ENCODE measurements at places on chromosomes 7 and 10.
A peak's percentile ranks its signal among the peaks of the same experiment; 100 is the strongest.

GRCh38 chr10:79496896-79497295 lies 15.4 kb upstream of the EIF5AL1 start:
- DNase-seq: no peak

DNA sequence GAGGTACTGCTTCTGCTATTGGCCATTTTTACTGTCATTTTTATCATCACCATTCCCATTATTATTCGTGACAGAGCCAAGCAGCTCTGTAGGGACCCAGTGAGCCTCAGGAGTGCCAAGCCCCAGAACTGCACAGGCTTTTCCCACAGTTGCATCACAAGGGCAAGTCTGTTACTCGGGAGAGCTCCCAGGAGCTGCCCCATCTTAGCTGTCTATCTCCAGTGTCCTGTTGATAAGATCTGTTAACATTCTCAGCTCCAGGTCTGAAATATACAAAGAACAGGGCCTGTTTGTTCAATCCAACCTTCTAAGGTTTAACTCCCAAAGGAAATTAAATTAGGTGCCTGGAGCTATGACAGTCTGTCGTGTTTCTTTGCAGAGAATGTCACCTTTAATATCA lies 20.2 kb upstream of the TRIM8 start:
- DNase-seq: no peak

GRCh38 chr10:84205049-84205852 lies 10.9 kb downstream of the CDHR1 start:
- DNase-seq: peak; percentile 5

DNA sequence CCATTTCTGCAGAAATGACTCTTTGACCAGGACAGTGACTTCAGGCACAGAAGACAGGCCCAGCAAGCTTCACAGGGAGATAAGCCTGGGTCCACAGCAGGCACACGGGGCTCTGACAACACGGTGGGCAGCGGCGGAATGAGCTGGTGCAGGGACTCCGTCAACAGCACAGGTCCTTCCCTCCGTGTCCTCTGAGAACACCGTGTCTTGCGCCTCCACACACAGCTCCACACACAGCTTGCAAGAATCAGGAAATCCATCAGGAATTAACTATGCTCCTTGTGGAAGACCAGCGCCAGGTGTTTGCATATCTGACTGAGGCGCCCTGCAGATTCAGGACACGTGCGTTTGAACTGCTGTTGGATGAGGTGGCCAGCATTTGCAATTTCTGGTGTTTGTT lies 39.6 kb downstream of the TCERG1L start:
- DNase-seq: no peak

DNA sequence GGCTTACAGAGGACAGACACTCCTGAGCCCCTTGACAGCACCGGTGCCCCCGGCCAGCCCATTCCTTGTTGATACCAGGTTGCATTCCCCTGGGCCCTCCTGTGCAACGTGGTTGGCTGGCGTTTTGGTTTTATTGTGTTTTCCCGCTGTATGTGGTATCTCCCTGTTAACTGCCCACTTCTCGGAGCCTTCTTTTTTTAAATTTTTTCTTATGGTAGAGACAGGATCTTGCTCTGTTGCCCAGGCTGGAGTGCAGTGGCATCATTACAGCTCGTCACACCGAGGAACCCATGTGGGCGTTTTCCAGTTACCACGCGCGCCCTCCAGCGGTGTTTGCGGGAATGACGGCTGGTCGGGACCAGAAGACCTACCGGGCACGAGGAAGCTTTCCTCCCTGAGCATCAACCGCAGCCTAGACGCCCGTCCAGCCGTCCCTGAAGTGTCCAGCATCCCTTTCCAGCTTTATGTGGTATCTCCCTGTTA lies 16.9 kb upstream of the ZFAND2A start:
- DNase-seq: peak; percentile 44

DNA sequence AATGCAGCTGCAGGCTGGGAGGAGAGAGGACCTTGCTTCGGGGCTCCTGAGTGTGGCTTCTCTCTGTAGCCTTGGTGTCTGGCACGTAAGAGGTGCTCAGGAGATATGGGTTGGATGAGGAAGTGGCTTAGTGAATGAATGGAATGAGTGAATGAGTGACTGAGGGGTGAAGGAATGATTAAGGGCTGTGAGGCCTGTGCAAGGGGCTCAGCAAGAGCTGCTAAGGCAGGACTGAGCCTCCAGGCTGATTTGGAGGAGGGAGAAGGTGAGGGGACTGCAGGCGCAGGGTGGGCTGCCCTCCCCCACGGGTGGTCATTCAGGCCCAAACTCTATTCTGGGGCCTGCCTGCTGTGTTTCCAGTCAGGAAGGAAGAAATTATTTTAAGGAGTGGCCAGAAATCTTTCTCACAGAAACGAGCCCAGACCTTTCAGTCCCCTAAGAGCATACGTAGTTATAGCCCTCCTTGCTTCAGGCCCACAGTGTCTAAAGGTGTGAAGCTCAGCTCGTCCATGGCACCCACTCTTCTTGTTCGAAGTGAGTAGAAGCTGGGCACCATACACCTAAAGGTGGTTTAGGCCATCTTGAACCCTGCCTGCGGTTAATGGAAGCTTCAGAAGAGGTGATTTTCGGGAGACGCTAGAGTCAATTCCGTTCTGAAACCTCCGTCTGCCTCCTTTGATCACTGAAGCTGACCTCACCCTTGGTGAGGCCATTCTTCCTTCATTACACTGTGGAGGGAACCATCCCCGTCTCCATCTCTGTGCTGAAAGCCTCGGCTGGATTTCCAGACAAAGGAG lies 49.5 kb upstream of the SAMD8 start:
- DNase-seq: no peak

DNA sequence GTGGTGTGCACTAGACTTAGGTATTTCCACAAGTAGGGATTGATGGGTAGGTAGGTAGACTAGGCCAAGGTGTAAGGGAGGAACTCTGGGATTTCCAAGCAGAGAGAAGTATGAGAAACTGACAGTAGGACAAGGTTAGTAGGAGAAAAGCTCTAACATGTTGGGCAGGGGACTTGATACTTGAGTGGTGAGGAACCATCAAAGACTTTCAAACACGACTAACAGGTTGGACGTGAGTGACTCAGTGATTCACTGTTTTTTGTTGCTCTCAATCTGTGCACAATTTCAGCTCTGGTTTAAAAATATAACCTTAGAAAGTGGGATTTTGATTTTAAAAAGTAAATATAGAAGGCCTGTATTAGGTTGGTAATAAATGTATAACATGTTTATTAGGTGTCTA lies 44.4 kb downstream of the KLHDC10 start:
- no peak for DNase-seq

GRCh38 chr10:84811113-84811512 lies 482.7 kb downstream of the CCSER2 start:
- no peak for DNase-seq

GRCh38 chr7:137147338-137147720 lies 196.2 kb downstream of the PTN start:
- DNase-seq: peak; percentile 27

GRCh38 chr10:114118514-114118913 lies 55.5 kb downstream of the CCDC186 start:
- DNase-seq: no peak

DNA sequence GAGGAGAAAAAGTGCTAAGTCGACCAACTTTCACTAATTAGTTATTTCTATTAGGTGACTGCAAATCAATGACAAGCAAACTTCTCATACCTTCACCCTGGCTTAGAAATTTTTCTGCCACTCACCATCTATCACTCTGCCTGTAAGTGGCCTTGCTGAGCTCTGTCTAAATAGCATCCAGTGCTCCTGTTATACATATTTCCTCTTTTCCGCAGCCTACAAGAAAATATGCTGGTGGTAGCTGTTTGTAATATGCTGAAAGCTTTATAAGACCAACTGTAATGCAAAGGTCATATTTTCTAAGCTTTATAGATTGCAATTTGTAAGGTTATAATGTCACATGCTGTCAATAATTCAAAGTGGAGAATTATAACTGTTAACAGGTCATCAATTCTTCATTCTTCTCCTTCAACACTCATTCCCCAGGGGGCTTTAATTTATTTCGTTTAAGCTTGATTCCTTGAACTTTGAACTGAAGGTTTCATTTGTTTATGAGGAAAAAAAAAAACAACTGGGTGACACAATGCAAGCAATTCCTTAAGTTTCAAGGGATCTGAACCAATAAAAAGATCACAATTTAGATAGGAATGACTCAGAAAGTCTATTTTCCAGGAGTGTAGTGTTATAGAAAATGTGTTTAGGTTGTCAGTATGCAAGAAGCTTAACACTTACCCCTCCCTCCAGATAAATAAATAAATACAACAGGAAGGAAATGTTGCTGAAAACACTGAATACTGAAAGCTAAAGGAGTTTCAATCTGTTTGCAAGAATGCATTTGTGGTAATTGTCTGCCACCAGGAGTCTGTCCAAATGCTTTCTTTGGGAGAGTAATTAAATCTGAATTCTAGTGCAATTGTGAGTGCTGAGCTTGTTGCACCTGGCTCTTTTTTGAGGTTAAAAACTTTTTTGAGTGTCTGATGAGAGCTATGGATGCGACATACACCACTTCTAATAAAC lies 183.7 kb downstream of the SORCS1 start:
- DNase-seq: no peak

DNA sequence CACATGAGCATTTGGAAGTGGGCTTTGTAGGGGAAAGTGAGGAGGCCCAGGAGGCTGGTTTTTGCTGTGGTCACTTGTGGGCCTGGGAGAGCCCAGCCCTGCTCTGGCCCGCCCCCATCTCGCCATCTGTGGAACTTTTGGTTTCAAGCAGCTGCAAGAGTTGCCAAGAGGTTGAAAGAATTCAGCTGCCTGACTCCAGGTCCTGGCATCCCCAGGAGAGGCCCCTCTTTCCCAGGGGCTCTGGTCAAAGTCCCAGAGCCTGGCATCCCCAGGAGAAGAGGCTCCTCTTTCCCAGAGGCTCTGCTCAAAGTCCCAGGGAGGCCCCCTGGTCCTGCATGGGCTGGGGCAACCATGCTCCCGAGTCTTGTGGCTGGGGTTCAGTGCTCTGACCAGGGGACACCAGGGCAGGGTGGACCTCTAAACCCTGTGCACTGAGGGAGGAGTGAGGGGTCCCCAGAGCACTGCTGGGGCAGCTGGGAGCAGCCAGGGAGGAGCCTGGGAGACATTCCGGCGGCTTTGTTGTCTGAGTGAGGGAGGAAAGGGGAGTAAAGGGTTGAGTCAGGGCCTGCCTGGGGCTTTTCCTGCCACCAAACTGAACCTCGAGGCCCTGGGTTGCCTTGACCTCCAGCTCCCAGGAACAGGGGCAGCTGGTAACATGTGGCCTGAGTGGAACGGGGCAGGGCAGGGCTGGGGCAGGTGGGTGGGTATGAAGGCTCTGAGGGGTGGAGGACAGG lies 27.7 kb upstream of the CSGALNACT2 start:
- DNase-seq: no peak

GRCh38 chr7:24779283-24779655 lies 22.0 kb upstream of the GSDME start:
- DNase-seq: no peak

DNA sequence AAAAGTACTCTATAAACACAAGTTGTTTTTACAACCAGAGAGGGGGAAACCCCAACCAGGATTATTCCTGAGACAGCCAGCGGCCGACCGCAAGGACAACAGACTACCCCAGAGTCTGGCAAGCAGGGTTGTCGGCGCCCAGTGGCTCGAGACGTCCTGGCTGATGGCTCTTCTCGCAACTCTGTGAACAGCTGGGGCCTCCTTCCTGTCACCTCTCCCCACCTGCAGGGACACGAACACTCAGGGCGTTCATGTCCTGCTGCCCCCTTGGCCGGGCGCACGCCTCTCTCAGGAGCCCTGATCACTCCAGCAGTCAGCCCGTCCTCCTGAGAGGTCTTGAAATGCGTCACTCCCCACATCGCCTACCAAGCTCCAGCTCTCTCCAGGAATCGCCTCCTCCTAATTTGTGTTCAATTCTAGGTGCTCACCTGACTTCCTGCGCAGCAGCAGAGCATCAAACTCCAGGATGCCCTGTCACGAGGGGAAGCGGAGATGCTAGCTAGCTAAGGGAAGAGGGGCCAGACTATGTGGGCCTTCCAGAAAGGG lies 66.4 kb upstream of the TNRC18 start:
- DNase-seq: peak; percentile 59

DNA sequence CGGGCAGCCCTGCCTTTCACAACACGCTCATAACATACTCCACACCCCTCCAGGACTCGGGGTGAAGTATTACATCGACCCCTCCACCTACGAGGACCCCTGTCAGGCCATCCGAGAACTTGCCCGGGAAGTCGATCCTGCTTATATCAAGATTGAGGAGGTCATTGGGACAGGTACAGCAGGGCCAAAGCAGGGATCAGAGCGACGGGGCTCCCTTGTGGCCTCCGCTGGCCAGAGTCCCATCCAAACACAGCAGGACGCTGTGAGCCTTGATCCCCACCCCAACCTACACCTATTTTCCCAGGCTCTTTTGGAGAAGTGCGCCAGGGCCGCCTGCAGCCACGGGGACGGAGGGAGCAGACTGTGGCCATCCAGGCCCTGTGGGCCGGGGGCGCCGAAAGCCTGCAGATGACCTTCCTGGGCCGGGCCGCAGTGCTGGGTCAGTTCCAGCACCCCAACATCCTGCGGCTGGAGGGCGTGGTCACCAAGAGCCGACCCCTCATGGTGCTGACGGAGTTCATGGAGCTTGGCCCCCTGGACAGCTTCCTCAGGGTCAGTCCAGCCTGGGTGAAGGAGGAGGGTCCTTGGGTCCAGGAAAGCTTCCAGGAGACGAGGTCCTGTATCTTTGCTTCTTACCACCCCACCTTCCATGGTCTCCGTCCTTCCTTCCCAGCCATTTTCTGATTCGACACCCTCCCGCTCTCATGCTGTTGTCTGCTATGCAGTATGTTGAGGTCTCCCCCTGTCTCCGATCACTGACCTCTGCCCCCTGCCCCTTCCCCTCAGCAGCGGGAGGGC lies 13.5 kb downstream of the EPHB6 start:
- DNase-seq: no peak

- DNase-seq: peak; percentile 81
Observed at GRCh38 chr7:137606061-137606674, 240.6 kb downstream of the DGKI start.

DNA sequence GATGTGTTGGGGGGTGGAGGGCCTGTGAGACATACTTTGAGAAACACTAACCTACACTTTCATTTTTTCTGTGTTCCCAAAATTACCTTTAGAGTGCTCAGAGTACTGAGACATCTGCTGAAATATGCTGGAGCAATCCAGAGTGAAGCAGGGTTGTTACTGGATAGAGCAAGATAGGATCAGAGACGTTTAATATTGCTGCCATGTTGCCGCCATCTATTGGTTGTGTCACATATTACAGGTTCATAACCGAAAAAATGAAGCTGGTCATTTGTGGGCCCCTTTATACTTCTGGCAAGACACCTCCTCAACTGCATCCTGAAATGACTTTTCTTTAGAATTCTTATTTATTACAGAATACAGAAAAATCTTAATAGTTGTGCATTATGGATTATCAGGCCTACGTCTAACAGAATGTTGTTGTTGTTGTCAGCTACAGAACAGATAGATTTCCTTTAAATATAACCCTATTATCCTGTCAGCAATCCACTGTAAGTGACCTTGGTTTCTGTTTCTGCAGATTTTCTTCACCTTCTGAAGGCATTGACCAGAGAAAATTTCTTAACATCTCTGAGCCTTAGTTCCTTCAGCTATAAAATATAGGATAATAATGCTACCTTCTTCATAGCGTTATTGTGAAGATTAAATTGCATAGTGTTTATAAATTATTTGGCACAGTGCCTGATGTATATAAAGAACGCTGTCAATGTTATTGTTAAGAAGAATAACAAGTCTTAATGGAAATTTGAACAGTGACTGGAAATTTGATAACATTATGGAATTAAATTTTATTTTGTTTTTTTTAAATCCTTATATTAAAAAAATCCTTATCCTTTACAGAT lies 16.2 kb upstream of the DLD start:
- DNase-seq: peak; percentile 64
